ENCODE measurements at places on chromosomes 2 and 18. TPM values are rescaled to one million over a fixed set of nuclear protein-coding genes. Genes with fewer than 3 reads are reported as not detected.

DNA sequence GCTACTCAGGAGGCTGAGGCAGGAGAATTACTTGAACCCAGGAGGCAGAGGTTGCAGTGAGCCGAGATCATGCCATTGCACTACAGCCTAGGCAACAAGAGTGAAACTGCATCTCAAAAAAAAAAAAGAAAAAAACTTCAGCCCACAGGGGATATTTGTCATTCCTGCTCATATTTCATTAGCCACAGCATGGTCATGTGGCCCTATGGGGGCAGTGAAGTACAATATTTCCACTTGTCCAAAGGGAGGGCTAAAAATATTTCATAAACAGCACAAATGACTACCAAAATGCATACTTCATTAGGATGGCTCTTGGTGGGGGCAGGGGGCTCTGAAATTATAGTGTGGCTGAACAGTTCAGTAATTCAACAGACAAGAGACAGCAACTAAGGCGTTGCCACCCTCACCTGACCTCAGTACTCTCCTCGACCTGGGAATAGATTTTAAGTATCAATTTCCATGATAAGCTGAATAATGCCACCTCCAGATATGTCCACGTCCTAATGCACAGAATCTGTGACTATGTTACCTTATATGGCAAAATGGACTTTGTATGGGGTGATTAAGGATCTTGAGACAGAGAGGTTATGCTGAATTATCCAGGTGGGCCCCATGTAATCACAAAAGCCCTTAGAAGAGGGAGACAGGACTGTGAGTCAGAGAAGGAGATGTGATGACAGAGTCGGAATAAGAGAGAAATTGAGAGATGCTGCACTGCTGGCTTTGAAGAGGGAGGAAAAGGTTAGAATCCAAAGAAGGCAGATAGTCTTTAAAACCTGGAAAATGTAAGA is 158.2 kb upstream of the CRIM1 start:
- DNase-seq, result no peak

GRCh38 chr2:64629875-64630274 is 23.8 kb downstream of the SERTAD2 start:
- DNase-seq, result no peak

- peak; percentile 90 for DNase-seq
Observed at GRCh38 chr2:218995972-218996711, 2.9 kb upstream of the CRYBA2 start.

Gene EVX2
- 0.73 TPM for total RNA-seq

Gene SLC9A2
- total RNA-seq, result 0.36 TPM

Gene CRYGC
- not detected for total RNA-seq
